NB4 (cell line): ENCODE measurements at places on chromosomes 4 and X.

DNA sequence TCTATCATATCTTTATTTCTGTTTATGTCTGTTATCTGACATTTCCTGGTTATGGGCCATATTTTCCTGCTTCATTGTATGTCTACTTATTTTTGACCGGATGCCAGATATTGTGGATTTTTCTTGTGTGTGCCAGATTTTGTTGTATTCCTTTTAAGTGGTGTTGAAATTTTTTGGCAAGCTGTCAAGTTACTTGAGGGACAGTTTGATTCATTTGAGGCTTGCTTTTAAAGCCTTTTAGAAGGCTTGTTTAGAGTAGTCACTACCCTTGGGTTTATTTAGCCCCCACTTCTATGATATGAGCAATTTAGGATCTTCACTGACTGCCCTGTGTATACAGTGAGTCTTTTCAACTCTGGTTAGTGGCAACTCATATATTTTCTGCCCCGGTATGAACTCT is 29.2 kb upstream of the NPY2R start:
- DNase-seq = no peak

DNA sequence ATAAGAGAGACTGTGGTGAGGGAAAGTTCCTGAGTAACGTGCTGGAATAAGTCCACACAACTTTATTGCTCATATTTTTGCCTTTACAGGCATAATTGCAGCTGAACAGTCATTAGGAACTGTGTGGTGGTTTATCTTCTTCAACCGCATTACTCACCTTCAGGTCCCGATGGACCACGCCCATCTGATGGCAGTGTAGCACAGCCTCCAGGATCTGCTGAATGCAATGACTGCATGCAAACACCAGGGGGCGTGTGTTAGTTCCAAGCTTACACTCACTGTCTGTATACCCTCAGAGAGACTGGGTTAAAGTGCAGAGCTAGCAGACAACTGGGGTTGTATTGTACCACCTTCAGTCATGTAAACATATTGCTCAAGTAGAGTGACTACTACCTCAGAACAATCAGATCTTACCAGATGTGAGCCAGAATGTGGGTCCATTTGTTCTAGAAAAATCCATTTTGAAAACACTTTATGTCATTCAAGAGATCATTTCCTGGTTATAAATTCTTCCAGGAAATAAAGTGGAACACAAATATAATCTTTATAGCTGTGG is 214.0 kb downstream of the CAMK2D start:
- DNase-seq = peak; percentile 91

GRCh38 chrX:38175139-38175538 is 45.5 kb downstream of the SRPX start:
- DNase-seq = peak; percentile 43

DNA sequence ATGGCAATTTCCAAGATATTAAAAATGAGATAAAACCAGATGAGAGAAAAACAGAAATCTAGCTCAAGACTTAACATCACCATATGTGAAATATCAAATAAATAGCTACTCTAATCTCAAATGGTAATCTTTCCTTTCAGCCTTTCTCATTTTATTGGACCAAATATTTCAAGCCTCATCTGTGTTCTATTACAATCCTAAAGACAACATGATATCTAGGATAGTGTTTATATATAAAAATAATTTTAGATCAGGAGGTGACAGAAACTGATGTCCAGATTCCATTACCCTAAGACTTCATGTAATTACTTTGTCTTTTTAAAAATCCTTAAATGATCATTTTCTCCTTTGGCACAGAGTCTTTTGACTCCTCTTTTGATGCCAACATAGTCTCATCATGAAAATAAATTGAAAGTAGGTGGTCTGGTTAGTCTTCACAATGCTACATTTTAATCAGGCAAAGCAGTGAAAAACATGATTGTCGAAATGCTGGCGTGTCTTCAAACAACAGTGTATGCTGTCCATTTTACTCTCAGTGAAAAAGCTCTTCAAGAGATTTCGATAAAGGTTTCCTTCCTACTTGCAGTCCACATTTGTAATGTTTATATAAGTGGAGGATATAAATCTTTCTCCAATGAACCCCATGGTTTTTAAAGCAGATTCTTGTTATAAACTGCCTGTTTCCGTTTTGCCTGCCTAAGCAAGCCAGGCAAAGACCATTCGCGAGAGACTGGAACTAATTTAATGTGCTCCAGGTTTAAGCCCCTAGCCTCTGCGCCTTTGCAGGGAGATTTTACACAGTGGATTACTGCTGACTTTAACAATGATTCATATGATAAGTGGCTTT is 169.8 kb downstream of the SCFD2 start:
- DNase-seq = no peak

DNA sequence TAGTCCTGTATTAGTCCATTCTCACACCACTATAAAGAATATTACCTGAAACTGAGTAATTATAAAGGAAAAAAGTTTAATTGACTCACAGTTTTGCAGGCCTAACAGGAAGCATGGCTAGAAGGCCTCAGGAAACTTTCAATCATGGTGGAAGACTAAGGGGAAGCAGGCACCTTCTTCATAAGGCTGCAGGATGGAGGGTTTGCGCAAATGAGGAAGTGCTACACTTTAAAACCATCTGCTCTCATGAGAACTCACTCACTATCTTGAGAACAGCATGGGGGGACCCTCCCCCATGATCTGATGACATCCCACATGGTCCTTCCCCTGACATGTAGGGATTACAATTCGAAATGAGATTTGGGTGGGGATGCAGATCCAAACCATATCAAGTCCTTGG is 12.1 kb upstream of the MAGEA11 start:
- peak; percentile 51 for DNase-seq

- DNase-seq = no peak
Observed at GRCh38 chr4:159689526-159689925, 586.6 kb downstream of the RAPGEF2 start.
